ENCODE measurements at places on chromosomes 12 and 14.

GRCh38 chr14:105411985-105412770 is 7.4 kb upstream of the MTA1 start:
- no peak for DNase-seq

- no peak for DNase-seq
These were observed 1.4 kb downstream of the TNS2 start for GRCh38 chr12:53051058-53051880.

DNA sequence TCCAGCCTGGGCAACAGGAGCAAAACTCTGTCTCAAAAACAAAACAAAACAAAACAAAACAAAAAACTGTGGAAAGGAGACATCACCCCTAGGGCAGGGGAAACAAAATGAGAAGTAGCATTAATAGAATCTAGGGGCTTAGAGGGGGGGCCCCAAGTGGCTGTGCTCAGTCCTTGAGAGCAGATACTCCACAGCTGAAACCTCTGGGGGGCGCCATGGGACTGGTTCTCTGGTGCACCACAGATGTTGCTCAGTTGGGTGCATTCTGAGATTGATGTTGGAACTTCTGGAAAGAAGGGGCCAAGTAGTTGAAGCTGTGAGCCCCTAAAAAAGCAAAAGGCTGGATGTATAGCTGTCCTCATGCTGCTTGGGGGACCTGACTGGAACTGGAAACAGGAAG is 11.8 kb upstream of the SYNE2 start:
- DNase-seq: peak; percentile 61

GRCh38 chr14:74400031-74400685 is 25.9 kb downstream of the SYNDIG1L start:
- no peak for DNase-seq

GRCh38 chr12:58584880-58585279 is 335.4 kb downstream of the LRIG3 start:
- no peak for DNase-seq

- no peak for DNase-seq
These were observed 40.1 kb upstream of the AMN start for GRCh38 chr14:102882226-102882906.

GRCh38 chr14:99136401-99136800 is 135.6 kb downstream of the BCL11B start:
- no peak for DNase-seq
